Suppressor macrophage treated with lipopolysaccharide for 1 hour (primary cell): ENCODE measurements at places on chromosomes 6 and 20.

DNA sequence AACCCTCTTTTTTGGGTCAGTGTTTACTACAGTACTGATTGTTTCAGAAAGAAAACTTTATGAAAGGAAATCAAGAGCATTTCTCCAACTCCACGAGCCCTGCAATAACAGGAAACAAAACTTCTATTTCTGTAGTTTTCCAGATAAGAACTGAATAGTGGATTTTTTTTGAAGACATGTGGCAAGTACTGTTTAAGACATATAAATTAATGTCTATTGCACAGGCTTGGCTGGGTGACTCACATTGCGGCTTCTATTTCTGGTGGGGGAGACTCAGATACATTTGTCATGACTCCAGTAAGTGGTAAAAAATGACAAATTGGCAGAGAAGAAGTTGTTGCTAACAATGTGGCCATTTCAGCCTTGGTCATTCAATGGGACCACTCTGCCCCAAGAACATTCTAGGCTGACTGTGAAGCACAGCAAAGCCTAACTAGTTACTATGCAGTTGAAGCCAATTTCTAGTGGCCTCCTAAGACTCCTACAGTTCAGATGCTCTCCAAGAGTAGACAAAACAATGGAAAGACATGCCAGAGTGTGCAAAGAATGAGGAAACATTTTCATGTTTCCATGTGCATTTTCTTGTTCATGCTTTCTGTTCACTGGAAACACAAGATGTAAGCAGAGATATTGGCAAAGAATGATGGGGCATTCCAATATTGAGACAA, 200.9 kb downstream of the EDN1 start:
- DNase-seq = peak; percentile 66

DNA sequence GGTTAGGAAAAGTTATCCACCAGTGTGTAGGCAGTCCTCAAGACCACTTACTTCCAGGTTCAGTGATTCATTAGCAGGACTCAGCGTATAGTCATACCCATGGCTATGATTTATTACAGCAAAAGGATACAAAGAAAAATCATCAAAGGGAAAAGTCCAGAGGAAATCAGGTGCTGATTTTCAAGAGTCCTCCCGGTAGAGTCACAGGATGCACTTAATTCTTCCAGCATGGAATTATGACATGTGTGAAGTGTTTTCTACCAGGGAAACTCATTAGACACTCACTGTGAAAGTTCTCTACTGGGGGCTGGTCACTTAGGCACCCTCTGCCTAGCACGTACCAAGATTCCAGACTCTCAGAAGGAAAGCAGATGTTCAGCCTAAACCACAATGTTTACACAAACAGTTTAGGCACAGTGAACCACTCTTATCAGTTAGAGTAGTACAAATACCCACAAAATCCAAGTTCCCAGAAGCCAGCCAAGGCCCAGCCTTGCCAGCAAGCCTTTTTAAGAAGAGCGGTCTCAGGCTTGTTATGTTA, 10.2 kb downstream of the WFDC3 start:
- DNase-seq = no peak

GRCh38 chr6:82298012-82298411, 50.5 kb upstream of the IBTK start:
- DNase-seq = no peak

DNA sequence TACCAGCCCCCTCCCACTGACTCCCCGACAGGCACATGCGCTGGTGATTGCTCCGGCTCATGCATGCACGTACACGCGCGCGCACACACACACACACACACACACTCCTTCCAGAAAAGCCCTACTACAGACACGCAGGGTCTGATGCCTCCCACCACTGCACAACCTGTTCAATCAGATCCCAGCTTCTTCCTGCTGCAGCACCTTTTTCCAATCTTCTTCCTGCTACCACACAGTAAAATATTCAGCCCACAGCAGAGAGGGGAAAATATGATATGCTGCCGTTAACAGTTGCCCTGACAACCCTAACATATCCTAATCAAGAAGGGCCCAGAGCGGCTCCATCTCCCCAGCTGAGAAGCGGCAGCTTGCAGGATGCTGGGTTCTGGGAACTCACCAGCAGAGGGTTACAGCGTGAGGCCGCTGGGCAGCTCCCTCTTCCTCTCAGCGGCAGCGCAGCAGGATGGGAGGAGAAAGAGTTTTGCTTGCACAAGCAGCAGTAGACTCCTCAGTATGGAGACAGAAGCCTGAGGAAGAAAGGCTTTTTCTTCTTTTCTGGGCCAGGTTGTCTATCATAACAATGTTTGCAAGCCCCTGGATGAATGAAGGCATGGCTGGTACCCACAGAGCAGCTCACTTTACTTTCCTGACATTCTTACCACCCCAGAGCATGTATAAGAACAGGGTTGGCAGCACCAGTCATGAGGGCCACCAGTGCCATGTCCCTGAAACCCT, 23.9 kb downstream of the MAP7 start:
- peak; percentile 70 for DNase-seq

- no peak for DNase-seq
Observed at GRCh38 chr6:34239893-34240292, 3.2 kb downstream of the HMGA1 start.

- no peak for DNase-seq
Observed at GRCh38 chr6:129353067-129353466, 356.9 kb downstream of the ARHGAP18 start.

DNA sequence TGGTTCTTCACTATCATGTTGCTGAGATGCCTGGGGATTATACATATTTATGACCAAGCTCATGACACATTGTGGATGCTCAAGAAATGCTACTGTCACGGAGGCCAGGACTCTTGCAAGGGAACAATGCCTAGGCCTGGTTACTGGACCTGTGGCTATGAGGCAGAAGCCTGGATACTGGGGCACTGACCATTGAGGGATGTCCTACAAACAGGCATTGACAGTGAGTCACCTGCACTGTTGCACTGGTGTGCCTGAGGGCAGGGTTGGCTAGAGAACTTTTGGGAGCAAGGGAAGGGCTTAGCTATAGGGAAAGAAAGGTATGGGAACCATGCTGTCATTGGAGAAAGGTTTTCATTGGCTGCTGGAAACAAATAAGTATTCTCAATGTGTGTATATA, 313.1 kb upstream of the SUPT3H start:
- DNase-seq = no peak

GRCh38 chr6:42433409-42433808, 18.3 kb downstream of the TRERF1 start:
- no peak for DNase-seq

- DNase-seq = no peak
Observed at GRCh38 chr6:95517004-95517403, 60.3 kb upstream of the MANEA start.

GRCh38 chr6:149334682-149335160, 17.2 kb downstream of the TAB2 start:
- no peak for DNase-seq

GRCh38 chr20:40851051-40851450, 162.0 kb upstream of the MAFB start:
- peak; percentile 63 for DNase-seq

GRCh38 chr6:56793938-56794337, 151.2 kb upstream of the DST start:
- DNase-seq = no peak

GRCh38 chr6:21935561-21936028, 342.0 kb downstream of the SOX4 start:
- peak; percentile 46 for DNase-seq

DNA sequence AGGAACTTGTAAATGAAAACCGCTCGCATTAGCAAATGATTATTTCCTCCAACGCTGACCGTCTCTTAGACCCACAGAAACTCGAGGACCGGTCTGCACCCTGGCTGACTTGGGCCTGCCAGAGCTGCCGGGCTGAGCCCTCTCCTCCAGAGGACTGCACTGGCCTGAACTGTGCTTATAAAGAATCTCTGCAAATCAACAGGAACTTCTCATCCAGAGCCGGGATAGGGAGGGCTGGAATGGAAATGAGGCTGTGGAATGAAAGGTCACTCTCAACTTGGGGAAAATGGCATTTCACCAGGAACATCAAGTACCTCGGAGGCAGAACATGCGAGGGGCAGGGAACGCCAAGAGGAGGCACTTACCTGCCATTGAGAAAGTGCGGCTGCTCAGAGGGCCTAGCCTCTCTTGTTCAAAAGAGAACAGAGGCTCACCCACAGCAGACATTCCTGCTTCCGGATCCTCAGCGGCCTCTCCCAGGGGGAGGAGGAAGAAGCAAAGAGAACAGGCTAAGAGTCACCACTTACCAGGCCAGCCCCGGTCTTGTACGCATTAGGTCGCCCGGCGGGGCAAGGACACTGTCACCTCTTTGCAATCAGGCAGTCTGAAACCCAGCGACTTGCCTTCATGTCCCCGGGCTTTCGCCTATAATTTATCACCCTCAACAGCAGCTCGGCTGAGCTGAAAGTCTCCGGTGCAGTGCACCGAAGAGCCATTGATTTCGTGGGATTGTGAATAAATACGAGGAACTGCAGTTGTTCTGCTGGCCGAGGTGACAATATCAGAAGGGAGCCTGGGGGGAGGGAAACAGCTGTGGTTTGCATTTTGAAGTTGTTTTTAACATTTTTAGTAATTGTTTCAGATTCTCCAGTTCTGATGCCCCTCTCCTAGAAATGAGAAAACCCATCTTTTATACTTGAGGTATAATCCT, 37.6 kb downstream of the ZMYND8 start:
- peak; percentile 85 for DNase-seq

DNA sequence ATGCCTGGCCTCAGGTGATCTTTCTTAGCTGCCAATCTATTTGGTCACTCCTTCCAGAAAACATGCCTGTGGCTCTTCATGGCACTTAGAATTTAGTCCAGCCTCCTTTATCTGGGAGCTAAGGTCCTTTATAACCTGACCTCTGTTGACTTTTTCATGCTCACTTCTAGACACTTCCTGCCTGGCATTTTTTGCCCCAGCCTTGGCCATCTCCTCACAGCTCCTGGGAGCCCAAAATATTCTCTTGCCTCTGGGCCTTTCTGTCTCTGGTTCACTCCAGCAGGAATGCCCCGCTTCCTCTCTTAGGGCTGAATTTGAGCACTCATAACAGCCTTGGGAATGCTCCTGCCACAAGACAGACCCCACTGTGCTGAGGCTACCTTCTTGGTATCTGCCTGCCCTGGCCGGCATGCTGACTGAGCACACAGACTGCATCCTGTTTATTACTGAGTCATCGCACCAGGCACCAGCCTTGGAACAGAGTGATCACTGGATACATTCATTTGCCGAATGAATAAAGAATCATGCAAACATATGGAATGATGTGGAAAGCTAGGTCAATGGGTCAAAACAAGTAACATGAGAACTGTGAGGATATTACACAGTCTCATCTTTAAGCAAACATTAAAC, 5.8 kb upstream of the EEF1E1 start:
- DNase-seq = no peak

DNA sequence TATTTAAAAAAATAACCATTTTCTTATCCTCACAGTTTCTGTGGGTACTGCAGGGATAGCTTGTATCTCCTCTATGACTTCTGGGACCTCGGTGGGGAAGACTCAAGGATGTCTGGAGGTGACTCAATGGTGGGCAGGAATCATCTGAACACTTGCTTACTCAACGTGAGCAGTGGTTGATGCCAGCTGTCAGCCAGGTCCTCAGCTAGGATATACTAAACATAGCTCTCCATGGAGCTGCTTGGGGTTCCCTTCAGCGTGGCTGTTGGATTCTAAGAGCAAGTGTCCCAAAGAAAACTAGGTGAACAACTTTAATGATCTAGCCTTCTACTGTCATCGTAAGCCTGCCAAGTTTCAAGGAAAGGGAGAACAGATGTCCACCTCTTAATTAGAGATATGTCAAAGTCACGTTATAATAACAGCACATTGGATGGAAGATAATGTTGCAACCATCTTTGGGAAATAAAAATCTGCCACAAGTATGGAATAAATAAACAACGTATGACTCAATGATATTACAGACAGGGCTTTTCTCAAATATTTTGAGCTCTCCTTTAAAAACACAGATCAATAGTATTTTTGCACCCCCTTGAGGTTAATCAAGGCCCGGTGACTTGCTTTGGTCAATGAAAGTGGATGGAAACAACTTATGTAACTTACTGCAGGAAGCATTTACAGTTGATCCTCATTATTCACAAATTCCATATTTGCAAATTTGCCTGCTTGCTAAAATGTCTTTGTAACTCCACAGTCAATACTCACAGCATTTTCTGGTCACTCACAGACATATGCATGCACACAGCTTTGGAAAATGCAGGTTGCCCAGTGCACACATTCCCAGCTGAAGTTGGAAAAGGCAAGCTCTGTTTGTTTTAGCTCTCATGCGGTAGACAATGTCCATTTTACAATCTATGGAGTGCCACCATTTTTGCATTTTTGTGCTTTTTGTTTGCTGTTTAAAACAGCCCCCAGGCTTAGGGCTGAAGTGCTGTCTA, 6.6 kb upstream of the HEBP2 start:
- no peak for DNase-seq

- DNase-seq = no peak
Observed at GRCh38 chr20:40713508-40713907, 24.5 kb upstream of the MAFB start.

DNA sequence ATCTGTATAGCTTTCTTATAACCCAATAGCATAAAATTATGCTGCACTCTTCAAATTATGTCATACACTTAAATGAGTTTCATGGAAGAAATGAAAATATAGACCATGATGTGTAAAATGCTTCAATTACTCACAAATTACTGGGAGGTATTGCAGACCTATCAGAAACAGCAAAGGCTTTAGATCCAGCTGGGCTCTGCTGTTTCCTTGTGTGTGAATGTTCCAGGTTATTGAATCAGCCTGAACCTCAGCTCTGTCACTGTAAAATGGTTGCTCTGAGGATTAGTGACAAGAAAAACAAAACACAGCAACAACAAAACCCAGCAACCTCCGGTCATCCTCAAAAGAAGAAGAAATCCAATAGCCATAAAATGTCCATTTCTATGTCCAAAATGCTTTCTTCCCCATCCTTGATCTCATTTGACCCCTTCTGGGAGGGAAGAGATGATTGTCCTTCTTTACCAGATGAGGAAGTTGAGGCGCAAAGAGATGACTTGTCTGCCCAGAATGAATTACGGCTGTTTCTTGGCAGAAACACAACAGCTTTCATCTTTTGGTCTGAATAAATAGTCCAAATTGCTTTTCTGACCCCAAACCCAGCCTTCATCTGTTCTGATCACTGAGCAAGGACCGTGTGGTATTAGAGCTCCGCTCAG, 42.2 kb upstream of the TGM6 start:
- peak; percentile 52 for DNase-seq

GRCh38 chr6:107624050-107624449, 134.1 kb downstream of the SOBP start:
- no peak for DNase-seq

GRCh38 chr6:3614918-3615317, 136.6 kb downstream of the PXDC1 start:
- DNase-seq = no peak

DNA sequence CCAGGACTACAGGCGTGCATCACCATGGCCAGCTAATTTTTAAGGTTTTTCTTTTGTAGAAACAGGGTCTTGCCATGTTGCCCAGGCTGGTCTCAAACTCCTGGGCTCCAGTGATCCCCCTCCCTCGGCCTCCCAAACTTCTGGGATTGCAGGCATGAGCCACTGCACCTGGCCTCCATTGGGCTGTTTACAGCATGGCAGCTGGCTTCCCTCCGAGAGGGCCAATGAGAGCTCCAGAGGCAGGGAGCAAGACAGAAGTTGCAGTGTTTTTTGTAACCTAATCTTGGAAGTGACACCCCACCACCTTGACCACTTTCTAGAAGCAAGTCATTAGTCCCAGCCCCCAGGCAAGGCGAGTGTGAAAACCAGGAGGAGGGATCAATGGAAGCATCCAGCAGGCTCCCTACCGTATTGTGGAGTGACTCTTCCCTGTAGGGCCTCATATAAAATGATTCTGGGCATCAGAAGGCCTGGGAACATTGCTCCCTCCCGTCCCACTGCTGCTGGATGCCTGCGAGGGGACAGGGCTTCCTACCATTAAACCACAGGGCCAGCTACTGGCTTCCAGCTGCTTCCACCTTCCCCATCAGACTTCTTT, 144.4 kb downstream of the ZDHHC14 start:
- DNase-seq = no peak

GRCh38 chr6:42720739-42721138, 1.7 kb downstream of the PRPH2 start:
- no peak for DNase-seq
